ENCODE measurements at places on chromosomes 6 and 20.

GRCh38 chr6:52731719-52732118, 31.6 kb downstream of the GSTA2 start:
- peak; percentile 18 for DNase-seq
- peaks cover 59% of the 10 kb centered on the region for H3K4me1 ChIP-seq
- H3K27ac ChIP-seq = no peak overlapping the region
- no peaks in the 10 kb centered on the region for H3K27me3 ChIP-seq

DNA sequence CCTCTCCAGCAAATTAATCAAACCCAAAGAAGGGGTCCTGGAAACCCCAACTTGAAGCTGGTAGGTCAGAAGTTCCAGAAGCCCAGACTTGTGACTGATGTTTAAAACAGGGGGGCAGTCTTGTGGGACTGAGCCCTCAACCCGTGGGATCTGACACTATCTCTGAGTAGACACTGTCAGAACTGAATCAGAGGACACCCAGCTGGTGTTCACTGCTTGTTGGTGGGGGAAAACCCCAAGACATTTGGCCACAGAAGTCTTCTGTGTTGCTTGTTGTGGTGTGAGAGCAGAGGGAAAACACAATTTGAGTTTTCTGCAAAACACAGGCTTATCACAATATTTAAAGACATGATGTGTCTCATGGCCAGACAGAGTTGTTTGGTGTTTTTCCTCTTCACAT, 29.9 kb downstream of the KIF13A start:
- peaks cover 25% of the 10 kb centered on the region for H3K4me1 ChIP-seq
- no peak for DNase-seq
- H3K4me3 ChIP-seq = no peak overlapping the region

DNA sequence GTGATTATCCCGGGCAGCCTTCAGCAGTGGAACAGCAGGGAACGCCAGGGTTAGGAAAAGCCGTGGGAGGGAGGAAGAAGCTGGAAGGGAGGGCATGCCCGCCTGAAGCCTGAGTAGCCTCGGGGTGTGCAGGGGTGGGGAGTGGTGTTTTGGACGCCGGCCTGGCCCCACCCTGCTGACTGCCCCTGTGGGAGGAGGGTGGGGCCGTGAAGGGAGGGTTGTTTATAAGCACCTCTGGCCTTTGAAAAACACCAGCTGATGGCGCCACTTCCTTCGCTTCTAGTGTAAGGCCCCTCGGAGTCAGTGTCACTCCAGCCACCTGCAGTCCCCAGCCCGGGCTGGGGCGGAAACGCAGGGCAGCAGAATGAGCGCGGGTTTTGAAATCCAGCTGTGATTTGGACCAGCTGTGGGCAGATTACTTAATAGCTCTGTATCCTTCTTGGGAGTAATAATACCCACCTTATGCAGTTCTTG, 52.8 kb upstream of the BMP6 start:
- no peak overlapping the region for H3K27ac ChIP-seq
- H3K36me3 ChIP-seq = no peaks in the 10 kb centered on the region
- H3K4me3 ChIP-seq = peak overlapping the region; percentile 59
- peaks cover 3% of the 10 kb centered on the region for H3K27me3 ChIP-seq
- peaks cover 13% of the 10 kb centered on the region for H3K4me1 ChIP-seq
- peak; percentile 75 for DNase-seq

- H3K4me3 ChIP-seq = no peak overlapping the region
- DNase-seq = no peak
- H3K27ac ChIP-seq = no peak overlapping the region
- H3K27me3 ChIP-seq = peaks cover 6% of the 10 kb centered on the region
- peaks cover 24% of the 10 kb centered on the region for H3K4me1 ChIP-seq
Observed at GRCh38 chr6:978937-979685, 286.2 kb upstream of the EXOC2 start.

DNA sequence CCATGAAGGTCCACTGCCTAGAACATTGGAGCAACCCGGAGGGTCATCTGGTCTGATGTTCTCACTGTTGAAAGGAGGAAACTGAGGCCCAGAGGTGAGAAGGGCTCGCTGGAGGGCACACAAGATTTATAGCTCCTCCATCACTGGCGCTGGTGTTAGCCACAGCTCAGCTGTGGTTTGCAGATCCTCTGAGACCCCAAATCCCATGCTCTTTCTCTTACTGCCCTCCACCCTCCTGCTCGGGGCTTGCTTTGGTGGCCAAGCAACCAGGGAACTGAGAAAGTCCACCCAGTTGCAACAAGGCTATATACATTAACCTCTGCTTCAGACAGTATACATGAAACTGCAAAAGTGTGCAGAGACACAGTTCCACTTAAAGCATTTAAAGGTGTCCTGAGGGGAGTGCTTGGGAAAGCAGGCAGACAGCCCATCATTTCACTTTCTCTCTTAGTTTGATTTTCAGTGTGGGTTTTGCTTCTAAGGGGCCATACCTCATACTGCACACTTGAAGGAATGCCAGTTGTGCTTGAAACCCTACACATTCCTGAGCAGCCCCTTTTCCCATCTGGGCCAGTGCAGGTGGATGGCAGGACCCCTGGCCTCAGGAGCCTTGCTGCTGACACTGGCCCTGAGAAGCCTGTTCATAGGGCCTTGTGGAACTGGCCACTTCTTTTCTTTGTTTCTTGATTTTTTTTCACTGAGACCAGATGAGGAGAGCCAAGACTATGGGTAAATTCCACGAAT, 347.6 kb downstream of the CDC5L start:
- H3K36me3 ChIP-seq = no peaks in the 10 kb centered on the region
- H3K4me1 ChIP-seq = peaks cover 20% of the 10 kb centered on the region
- no peak overlapping the region for H3K27ac ChIP-seq
- H3K4me3 ChIP-seq = no peak overlapping the region
- DNase-seq = no peak
- no peaks in the 10 kb centered on the region for H3K27me3 ChIP-seq

DNA sequence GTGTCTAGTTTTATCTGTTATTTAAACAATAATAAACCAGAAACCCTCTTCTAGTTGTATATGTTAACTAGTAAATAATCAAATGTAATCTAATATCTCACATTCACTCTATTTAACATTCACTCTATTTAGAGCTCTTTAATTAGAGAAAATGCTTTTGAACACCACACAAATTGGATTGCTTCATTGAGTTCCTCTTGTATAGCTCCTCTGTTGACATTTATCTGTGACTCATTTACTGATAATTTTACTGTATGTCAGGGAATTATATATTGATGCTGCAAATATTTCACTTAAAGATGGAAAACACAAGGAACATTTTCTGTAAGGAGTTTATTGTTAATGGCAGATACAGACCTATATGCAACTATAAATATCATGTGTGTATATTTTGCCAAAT, 594.6 kb downstream of the COL12A1 start:
- H3K27me3 ChIP-seq = no peaks in the 10 kb centered on the region
- no peak for DNase-seq
- H3K4me1 ChIP-seq = 0 out of 2 replicates have a peak, but pooled peaks cover 7% of the 10 kb centered on the region
- no peaks in the 10 kb centered on the region for H3K36me3 ChIP-seq
- no peak overlapping the region for H3K4me3 ChIP-seq

DNA sequence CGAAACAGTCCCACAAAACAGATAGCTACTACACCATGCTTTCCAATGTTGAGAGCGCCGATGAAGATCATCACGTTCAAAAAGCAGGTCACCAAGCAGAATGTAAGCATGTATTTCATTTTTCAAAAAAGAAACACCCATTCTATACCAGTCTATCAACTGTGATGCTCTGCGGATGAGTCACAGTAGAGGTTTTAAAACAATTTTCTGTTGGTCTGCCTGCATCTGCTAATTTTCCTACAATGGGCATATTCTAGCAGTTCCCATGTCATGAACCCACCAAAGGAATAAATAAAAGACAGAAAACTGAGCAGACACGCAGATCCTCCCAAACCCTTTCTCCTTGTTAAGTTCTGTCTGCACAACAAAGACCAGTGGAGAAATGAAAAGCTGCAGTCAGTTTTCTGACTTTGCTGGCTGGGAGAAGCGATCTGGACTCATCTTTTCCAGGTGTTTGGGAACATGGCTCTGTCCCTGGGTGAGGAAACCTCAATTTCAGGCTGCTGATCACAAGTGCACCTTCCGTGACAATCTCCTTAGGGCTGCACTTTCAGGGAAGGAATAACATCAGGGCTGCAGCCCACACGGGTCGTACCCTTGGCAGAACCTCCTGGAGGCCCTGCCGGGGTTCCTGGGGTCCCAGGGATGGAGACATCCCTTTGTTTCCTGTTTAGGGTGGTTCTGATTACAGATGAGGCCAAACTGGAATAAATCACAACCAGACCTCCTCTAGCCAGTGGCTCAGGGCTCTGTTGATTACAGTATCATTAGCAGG, 200.1 kb downstream of the BMP7 start:
- H3K4me1 ChIP-seq = peaks cover 39% of the 10 kb centered on the region
- DNase-seq = no peak
- H3K36me3 ChIP-seq = no peaks in the 10 kb centered on the region

DNA sequence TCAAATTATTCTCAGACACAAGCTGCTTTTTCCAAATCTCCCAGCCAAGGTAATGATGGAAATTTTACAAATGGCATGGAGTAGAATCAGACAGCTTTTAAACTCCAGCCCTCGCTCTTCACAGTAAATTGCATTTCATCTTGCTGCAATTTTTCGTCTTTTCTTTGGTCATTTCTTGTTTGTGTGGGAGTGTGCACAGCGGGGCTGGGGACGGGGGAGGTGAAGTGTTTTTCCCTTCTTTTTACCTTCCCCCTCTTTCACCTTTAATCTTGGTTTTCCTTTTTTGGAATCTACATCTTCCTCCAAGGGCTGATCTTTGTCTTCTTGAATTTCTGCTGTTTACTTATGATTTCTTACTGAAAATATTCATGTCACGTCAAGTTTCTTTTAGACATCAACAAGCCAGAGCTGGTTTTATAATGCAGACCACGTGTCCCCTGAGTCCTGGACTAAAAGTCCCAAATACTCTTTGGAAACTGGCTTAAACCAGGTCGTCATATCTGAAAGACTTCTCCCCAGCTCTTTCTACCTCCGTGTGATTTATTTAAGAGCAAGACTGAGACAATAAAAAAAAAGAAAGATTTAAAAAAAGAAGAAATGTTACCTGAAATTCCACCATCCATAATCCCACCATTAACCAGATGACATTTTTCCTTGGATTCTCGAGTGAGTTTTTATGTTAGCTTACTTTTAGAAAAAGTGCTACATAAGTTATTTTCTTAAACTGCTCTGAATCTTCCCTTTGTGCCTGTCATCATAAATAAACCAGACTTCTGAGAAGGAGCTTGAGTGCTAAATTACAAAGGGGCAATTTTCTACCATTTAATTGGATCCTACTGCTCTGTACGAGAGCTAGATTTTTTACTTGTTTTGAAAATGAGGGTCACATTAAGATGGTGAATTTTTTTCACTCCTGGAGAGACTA, 52.0 kb downstream of the MAP3K5 start:
- H3K36me3 ChIP-seq = no peaks in the 10 kb centered on the region
- peaks cover 10% of the 10 kb centered on the region for H3K4me1 ChIP-seq
- no peaks in the 10 kb centered on the region for H3K27me3 ChIP-seq
- H3K4me3 ChIP-seq = no peak overlapping the region
- H3K27ac ChIP-seq = no peak overlapping the region

DNA sequence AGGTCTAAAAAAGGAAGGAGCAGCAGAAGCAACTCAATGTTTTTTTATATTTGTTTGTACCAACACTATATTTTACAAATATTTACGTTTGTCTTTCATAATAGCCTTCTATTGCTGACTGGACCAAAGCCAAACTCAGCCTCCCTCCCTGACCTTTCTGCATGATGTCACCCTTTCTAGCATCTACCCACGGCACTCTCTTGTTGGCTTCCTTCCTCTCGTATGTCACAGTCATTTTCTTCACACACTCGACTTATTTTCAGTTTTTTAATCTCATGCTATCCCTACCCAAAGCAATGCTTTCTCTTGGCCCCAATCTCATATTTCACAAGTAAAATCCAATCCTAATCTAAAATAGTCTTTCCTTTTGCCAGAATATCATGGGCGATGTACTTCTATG, 16.3 kb upstream of the FAM8A1 start:
- peaks cover 14% of the 10 kb centered on the region for H3K27me3 ChIP-seq
- no peak overlapping the region for H3K4me3 ChIP-seq
- H3K36me3 ChIP-seq = no peaks in the 10 kb centered on the region
- no peak overlapping the region for H3K27ac ChIP-seq

- H3K27me3 ChIP-seq = no peaks in the 10 kb centered on the region
- H3K4me3 ChIP-seq = no peak overlapping the region
- H3K36me3 ChIP-seq = peaks cover 8% of the 10 kb centered on the region
- 0 out of 2 replicates have a peak, but pooled peaks cover 4% of the 10 kb centered on the region for H3K4me1 ChIP-seq
- no peak overlapping the region for H3K27ac ChIP-seq
- no peak for DNase-seq
Observed at GRCh38 chr6:151566557-151566956, 72.7 kb downstream of the CCDC170 start.

GRCh38 chr20:23147964-23148730, 62.0 kb upstream of the CD93 start:
- H3K36me3 ChIP-seq = no peaks in the 10 kb centered on the region
- peaks cover 6% of the 10 kb centered on the region for H3K4me1 ChIP-seq
- no peak overlapping the region for H3K4me3 ChIP-seq
- H3K27me3 ChIP-seq = no peaks in the 10 kb centered on the region
- H3K27ac ChIP-seq = no peak overlapping the region
- no peak for DNase-seq

GRCh38 chr6:105382958-105383357, 19.9 kb downstream of the PREP start:
- no peak overlapping the region for H3K27ac ChIP-seq
- no peak overlapping the region for H3K4me3 ChIP-seq
- H3K4me1 ChIP-seq = peaks cover 18% of the 10 kb centered on the region
- H3K36me3 ChIP-seq = peaks cover 5% of the 10 kb centered on the region

GRCh38 chr20:32385541-32385940, 27.4 kb downstream of the ASXL1 start:
- H3K4me1 ChIP-seq = no peaks in the 10 kb centered on the region
- H3K4me3 ChIP-seq = no peak overlapping the region
- H3K27ac ChIP-seq = no peak overlapping the region
- DNase-seq = no peak
- H3K27me3 ChIP-seq = no peaks in the 10 kb centered on the region

DNA sequence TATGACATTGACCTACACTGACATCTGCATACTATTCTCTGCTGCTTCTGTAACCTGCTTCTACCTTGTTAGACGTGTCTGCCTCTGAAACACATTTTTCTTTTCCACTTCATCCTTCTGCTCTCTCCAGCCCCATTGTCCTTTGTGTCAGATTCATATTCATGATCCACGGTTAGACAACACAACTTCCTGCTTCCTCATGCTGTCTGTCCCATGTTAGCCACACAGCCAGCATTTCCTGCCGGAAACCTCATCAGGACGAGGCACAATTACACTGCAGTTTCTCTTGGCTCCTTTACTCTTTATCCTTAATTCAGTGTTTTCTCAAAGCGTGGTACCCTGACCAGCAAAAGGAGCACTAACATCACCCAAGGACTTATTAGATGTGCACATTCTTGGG, 150.2 kb downstream of the TBC1D7 start:
- H3K27me3 ChIP-seq = no peaks in the 10 kb centered on the region
- no peaks in the 10 kb centered on the region for H3K36me3 ChIP-seq
- DNase-seq = no peak
- peaks cover 33% of the 10 kb centered on the region for H3K4me1 ChIP-seq

DNA sequence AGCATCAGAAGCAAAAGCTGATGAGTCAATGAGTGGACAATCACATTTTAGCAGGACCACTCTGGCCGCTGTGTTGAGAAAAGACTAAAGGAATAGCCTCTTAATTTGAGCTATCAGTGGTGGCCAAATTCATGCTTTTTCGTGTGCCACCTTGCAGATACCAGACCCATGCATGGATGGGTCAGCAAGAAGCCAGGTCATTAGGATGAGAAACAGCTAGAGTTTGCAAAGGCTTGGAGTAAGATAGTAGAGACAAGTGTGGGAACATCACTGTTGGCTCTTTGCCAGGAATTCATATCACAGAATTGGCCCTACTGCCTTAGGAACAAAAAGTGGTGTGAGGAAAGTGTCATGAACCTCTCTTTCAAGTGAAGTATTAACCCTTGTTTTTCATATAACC, 25.5 kb downstream of the MRAP2 start:
- no peak overlapping the region for H3K4me3 ChIP-seq
- no peaks in the 10 kb centered on the region for H3K36me3 ChIP-seq
- no peaks in the 10 kb centered on the region for H3K27me3 ChIP-seq
- DNase-seq = no peak
- H3K4me1 ChIP-seq = peaks cover 32% of the 10 kb centered on the region
